ENCODE measurements at places on chromosomes 2 and 18. TPM values are rescaled to one million over a fixed set of nuclear protein-coding genes. Genes with fewer than 3 reads are reported as not detected.

- DNase-seq: no peak
Measured at GRCh38 chr18:13606604-13607254, 119.6 kb downstream of the FAM210A start.

STPG4 gene
- total RNA-seq: 1.1 TPM

CNDP2 gene
- 258 TPM for total RNA-seq

LRRC30 gene
- total RNA-seq: not detected

DNA sequence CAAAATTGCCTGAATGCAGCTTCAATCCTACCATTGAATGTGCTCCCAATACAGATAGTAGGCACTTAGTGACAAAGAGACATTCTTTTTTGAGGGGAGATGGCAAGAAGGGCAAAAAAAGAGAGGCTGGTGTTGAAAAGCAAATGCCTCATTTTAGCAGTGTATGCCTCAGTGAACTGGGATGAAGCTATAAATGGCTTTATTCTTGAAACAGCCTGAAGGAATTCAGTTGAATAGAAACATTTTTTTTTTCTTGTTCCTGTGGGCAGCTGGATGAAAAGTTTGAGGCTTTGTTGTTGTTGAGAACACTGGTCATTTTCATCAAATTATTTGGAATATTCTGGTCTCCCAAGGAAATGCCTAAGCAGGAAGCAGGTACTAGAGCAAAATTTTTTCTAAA lies 228.9 kb downstream of the RNF144A start:
- DNase-seq: no peak
